ENCODE measurements at places on chromosomes 2 and 18.

DNA sequence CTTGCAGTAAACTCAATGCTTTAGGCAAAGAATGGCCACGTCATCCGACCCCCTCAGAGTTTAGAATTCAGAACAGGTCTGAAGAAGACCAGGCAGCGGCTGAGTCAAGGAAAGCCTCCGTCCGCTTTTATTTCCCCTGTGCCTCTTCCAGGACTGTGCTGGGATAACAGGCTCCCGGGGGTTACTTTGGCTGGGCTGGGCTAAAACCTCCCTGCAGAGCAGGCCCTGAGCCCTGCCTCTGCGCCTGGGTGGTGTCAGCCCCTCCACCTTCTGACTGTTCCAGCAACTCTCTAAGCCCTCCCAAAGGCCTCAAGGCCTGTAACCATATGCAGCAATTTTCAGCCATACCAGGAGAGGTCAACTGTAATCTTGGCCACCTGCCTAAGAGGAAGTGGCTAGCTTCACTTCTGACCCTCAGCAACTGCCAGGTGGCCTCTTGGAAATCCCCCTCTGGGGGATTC lies 166.5 kb downstream of the RPIA start:
- no peak for DNase-seq

DNA sequence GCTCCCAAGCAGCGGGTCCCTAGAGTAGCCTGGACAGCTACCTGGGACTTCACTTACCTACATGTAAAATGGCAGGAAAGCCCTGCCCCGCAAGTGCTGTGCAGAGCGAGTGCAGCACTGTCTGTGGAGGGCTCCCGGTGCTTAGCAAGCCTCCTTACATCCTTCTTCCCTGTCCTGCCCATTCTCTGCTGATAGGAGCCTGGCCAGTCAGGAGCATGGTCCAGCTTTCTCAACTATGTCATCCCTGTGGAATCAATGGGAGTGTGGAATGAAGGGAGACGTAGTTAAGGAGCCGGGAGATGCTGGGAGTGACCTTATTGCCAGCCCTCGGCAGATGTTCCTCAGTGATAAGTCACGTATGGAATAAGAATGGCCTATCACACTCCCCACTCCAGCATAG lies 661.9 kb upstream of the ID2 start:
- DNase-seq: no peak

- no peak for DNase-seq
Observed at GRCh38 chr18:75728621-75729020, 301.1 kb upstream of the SMIM21 start.

- no peak for DNase-seq
Observed at GRCh38 chr2:206163251-206163880, 3.7 kb downstream of the EEF1B2 start.

DNA sequence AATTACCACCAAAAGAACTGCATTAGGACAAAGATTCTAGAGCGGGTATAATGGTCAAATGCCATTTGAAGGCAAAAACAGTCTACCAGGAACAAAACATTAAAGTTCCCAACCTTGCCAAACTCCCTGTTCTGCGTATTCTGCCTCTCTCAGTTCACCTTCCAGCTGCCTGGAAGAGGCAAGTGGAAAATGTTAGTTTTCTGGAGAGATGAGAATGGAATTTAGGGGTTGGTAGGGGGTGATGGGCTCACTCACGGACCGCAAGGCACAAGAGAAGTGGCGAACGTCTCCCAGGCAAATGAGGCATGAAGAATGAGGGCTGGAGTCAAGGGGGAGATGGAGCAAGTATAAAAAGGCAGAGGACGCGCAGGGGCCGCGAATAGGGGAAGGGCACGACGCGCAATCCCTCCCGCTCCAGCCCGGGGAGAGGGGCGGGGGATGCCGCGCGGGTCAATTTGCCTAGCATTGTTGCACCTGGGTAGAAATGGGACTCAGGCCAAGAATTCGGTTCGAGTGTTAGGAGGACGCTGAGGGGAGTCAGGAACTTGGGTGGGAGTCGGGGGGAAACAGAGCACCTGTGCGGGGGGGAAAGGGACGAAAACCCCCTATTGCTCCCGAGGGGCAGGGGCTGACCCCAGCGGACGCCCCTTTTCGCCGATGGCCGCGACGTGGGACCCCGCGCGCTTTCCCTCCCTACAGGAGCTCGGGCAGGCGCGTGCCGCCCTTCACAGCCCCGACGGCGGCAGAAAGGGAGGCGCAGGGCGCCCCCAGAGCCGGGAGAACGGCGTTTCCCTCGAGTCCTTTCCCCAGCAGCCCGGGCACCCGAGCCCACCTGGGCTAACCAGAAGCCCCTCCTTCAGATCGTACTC lies 573 bp downstream of the PAIP2B start:
- DNase-seq: peak; percentile 75

DNA sequence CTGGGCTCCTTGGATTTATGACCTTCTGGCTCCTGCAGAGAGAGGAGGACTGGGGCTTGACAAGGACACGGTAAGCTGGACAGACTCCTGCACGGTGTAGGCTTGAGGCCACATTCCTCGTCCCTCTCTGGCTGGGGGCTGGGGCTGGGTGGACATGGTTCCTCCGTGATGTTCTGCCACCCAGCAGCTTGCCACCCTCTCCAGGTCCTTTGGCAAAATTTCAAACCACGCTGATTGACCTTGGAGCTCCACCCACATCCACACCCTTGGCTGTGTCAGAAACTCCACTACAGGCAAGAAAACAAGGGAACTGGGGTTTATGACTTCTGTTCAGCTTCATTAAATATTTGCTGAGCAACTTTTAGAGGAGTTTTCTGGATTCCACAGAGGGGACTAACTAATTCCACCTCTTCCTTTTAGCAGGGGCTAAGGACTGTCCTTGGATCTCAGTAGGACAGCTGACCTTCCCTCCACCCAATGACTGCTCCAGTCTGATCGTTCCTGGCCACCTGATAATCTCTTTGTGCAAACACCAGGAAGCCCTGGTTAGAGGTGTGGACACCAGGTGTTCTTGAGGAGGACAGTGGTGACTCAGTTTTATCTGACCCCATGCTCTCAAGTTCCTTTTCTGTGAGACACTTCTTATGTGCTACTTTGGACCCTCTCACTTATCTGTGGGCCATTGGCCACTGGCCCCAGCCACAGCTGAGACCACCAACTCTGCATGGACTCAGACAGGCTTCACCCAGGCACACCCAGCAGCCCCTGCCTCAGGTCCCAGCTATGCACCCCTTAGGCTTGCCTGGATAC lies 29.3 kb downstream of the GPR55 start:
- DNase-seq: no peak

- DNase-seq: no peak
Observed at GRCh38 chr2:241909769-241910168, 40.2 kb downstream of the RTP5 start.

GRCh38 chr2:28021898-28022297 lies 131.4 kb downstream of the BABAM2 start:
- DNase-seq: no peak

DNA sequence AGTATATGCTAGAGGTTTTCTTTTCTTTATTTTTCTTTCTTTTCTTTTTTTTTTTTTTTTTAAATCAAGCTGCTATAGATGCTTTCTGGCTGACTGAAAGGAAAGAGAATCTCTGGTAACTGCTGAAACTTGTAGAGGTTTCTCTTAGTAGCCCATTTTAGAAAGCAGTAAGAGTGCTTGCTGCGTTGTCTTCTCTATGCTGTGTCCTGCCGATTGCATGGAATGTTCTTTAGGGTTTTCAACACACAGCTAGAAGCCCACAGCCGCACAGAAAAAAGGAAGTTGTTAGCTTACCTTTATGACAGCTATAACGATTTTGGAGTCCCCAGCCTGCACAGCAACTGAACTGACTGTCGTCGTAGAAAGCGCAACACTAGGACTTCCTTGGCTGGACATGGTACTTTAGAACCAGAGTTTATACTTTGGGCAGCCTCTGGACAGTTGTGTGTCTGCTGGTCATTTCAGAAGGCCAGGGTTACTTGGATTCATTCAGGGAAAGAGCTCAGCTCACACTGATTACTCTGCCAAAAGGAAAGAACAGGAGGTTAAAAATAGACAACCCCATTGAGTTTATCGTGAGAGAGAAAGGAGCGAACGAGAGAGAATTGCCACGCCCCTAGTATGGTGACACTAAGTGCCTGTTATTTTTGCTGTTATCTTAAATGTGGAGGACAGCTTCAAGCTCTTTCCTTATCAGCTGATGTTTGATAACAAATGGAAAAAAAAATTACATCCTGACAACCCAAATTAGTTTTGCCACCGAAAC lies at the start of gene CCDC141:
CCDC141 (minus strand) TSS at position 592 of the 766 bp plus-strand sequence; CDS start at position 396, 196 bp downstream.
- no peak for DNase-seq

GRCh38 chr2:86017901-86018896 lies 87.5 kb downstream of the POLR1A start:
- DNase-seq: no peak

- no peak for DNase-seq
Observed at GRCh38 chr2:205654878-205655605, 27.3 kb upstream of the NRP2 start.

DNA sequence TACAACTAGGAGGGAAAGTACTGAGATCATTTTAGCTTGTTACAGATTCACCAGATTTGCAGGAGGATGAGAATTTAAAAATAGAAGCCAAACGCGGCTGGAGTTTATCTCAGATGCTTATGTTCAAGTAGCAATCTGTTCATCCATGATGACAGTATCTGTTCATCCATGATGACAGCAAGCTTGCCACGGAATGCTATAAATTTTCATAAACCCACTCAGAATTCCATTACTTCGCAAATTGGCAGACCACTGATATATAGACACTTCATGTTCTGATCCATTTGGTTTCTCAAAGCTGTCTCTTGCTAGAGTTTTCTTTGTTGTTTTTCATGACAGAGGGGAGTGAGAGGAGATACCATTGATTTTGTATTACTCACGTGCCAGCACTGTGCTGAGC lies 84.2 kb downstream of the GAREM1 start:
- no peak for DNase-seq

- no peak for DNase-seq
Observed at GRCh38 chr2:68912732-68913131, 40.0 kb downstream of the GKN2 start.

DNA sequence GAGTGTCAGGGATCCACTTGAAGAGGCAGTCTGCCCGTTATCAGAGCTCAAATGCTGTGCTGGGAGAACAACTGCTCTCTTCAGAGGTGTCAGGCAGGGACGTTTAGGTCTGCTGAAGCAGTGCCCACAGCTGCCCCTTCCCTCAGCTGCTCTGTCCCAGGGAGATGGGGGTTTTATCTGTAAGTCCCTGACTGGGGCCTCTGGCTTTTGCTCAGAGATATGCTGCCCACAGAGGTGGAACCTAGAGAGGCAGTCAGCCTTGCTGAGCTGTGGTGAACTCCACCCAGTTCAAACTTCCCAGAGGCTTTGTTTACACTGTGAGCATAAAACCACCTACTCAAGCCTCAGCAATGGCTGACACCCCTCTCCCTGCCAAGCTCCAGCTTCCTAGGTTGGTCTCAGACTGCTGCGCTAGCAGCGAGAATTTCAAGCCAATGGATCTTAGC lies 38.1 kb downstream of the PLEK start:
- DNase-seq: peak; percentile 55

GRCh38 chr2:237939251-237939650 lies 27.6 kb upstream of the UBE2F start:
- no peak for DNase-seq

- no peak for DNase-seq
Observed at GRCh38 chr2:85319796-85320195, 8.0 kb downstream of the TGOLN2 start.

DNA sequence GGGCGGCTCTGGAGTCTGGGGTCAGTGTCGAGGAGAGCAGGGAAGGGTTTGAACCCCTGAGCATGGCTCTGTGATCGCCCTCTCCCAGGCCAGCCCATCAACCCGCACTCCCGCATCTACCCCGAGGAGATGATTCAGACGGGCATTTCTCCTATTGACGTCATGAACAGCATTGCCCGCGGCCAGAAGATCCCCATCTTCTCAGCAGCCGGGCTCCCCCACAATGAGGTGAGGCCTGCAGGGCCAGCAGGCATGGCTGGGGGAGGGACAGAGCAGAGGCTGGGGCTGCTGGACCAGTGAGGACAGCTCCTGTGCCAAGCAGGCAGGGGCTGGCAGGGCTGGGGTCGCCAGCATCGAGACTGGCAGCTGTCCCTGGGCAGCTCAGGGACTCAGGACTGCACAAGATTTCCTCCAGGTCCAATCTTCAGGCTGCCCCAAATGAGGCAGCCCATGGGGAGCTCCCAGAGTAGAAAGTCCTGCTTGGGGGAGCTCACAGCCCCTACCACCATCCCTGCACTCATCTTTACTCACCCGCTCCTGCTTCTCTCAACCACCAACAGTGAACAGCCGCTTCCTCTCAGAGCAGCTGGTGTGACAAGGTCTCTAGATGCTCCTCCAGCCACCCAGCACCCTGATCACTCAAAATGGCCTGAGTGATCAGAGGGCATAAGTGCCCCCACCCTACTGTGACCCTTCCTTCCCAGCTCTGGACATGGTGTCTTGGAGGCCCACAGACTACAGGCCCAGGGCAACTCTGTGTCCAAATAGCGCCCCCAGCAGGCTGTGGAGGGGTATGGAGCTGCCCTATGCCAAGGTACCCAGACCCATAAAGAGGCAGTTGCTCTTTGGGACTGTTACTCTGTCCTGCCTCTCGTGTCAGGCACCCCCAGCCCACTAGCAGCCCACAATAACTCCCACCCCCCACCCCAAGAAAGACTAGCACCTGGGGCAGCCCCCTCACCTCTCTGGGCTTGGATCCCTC lies 18.3 kb upstream of the ANKRD53 start:
- DNase-seq: no peak

GRCh38 chr18:36406805-36407204 lies 109.3 kb downstream of the FHOD3 start:
- DNase-seq: no peak

DNA sequence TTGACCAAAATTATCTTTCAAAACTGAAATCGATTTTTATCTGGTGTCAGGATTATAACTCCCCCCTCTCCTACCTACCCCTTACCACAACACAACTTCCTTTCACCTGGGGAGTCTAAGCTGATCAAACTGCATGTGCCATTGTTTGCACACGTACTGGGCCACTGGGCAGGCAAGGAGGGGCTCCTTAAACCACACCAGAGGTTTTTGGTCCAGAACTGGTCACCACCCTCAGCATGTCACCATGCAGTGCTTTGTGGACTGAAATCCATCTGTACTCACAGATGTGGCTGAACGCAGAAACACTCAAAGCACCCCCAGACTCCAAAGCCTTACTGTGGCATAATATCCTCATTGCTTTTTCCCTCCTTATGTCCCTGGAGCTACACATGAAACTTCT lies 13.9 kb upstream of the ARHGAP25 start:
- no peak for DNase-seq

DNA sequence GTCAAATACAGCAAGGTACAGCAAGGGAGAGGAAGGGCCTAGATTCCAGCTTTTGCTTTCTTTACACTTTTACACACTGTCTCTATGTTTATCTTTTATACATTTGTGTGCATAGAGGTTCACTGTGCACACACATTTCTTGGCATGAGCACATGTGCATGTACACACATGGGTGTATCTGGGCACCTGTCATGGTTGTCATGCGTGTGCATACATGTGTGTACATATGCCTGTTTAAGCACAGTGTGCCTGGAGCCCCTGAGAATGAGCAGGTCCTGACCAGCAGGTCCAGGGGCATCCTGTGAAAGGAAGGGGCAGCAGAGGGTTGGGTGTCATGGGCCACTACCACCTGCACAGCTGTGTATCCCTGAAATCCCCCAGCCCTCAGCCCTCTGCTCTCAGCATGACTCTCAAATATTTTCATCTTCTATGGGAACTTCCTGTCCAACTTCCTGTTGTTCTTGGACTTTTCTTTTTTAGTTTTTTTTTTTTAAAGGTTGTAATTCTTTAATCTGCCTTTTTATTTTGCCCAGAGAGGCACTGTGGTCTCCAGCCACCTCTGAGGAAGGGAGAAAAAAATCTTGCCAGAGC lies 97.0 kb upstream of the EPAS1 start:
- DNase-seq: no peak

GRCh38 chr2:233275223-233275622 lies 23.8 kb downstream of the ATG16L1 start:
- DNase-seq: no peak

- DNase-seq: no peak
Observed at GRCh38 chr18:22490429-22490846, 72.7 kb upstream of the CTAGE1 start.
